CD4-positive, alpha-beta memory T cell (primary cell): ENCODE measurements at places on chromosomes 12 and 14. TPM values are rescaled to one million over a fixed set of nuclear protein-coding genes. Genes with fewer than 3 reads are reported as not detected.

Gene CLEC1A
- polyA plus RNA-seq = not detected

Gene SYNE3
- polyA plus RNA-seq = 9.0 TPM

Gene SYNJ2BP
- 13.4 TPM for polyA plus RNA-seq

- no peak for DNase-seq
Measured at GRCh38 chr12:25262389-25263074, 11.8 kb upstream of the KRAS start.

DNA sequence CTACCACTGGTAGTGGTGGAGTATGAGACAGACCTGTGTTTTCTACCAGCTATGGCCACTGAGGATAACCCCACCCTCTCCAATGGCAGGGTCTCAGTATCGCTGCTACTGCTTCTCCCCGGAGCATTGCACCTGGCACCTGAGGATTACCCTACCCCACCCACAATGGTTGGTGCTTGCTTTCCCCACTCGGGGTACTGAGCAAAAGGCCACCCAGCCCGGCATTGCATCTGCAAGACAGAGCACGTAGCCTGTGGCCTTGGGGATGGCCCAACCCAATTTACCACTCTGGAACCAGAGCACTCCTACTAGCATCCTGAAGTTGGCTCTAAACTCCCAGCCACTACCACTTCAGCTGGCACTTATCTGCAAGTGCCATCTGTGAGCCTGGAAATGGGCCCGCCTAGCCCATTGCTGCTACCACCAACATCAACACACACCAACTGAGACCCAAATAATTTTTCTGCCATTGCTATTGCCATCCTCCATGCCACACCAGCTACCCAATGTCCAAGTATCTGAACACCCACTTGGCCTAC is 145.7 kb downstream of the CNTN1 start:
- DNase-seq = no peak

DNA sequence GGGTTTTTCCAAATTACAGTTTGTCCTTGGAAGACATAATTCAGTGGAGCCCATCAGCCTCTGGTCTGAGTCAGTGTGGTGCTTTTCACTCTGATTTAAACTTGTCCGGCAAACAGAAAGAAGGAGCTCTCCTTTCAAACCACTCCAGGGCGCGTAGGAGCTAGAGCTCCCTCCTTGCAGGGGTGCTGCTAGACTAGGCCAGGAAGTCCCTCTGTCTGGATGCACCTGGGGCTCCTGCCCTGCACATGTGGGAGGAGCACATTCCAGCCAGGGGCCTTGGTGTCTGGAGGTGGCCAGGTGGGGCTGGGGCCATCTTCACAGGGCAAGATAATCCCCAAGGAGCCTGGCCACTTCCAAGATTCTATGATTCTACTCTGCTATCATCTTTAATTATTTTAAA is 3.1 kb downstream of the SERPINA3 start:
- DNase-seq = no peak

DNA sequence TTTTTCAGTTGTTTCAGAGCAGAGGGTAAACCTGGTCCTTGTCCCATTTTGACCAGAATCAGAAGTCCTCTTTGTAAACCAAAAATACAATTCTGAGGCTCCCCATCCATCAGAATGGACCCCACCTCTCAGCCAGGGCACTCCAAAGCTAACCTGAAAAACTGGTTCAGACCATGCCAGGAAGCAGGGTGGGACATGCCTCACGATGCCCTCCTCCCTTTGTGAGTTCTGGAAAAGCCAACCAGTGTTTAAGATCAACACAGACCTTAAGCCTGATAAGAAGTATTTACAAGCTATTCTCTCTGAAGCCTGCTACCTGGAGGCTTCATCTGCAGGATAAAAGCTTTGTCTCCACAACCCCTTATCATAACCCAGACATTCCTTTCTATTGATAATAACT is 35.4 kb downstream of the TNFAIP2 start:
- DNase-seq = no peak
